MV-4-11 (cell line): ENCODE measurements at places on chromosomes 13 and 19.

- no peak for DNase-seq
Measured at GRCh38 chr13:41919031-41919740, 41.7 kb downstream of the VWA8 start.

GRCh38 chr19:33988601-33989000 lies 183.7 kb upstream of the LSM14A start:
- no peak for DNase-seq

DNA sequence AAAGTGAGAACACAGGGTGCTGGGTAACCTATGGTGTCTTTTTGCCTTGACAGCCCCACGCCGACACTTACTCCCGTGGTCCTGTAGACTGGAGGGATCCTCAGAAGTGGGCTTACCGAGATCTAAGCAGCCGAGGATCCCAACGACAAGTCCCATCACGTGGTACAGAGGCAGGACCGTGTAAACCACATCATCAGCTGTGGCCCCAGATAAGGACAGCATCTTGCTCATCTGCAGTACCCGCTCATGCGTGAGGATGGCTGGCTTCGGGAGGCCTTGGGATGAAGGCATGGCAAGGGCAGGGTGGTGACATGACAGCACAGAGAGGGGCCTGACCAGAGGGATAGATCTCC lies 2.1 kb downstream of the SLC27A5 start:
- DNase-seq, result no peak

- peak; percentile 81 for DNase-seq
Measured at GRCh38 chr13:85303630-85304029, 495.6 kb downstream of the SLITRK6 start.

- DNase-seq, result no peak
Measured at GRCh38 chr19:1169411-1169791, 4.7 kb downstream of the SBNO2 start.

- DNase-seq, result peak; percentile 77
Measured at GRCh38 chr19:2554856-2555255, 78.9 kb downstream of the GADD45B start.

DNA sequence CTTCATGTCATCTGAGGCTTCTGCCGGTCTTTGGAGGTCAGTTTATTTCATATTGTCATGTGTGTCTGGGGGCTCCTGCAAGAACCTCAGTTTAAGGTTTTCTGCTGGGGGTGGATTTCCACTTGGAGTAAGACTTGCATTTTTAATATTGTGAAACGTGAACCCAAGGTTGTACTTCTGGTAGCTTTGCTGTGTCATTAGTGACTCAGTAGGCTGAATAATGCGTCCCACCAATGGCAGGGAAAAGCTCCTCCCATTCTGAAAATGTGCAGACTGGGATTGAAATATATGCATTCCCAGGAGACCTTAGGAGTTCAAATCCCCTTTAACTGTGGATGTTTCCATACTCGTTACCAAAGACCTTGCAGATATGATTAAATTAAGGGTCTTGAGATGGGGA lies 46.2 kb downstream of the ING1 start:
- no peak for DNase-seq

- no peak for DNase-seq
Measured at GRCh38 chr19:11452620-11453310, 17.3 kb downstream of the PRKCSH start.

DNA sequence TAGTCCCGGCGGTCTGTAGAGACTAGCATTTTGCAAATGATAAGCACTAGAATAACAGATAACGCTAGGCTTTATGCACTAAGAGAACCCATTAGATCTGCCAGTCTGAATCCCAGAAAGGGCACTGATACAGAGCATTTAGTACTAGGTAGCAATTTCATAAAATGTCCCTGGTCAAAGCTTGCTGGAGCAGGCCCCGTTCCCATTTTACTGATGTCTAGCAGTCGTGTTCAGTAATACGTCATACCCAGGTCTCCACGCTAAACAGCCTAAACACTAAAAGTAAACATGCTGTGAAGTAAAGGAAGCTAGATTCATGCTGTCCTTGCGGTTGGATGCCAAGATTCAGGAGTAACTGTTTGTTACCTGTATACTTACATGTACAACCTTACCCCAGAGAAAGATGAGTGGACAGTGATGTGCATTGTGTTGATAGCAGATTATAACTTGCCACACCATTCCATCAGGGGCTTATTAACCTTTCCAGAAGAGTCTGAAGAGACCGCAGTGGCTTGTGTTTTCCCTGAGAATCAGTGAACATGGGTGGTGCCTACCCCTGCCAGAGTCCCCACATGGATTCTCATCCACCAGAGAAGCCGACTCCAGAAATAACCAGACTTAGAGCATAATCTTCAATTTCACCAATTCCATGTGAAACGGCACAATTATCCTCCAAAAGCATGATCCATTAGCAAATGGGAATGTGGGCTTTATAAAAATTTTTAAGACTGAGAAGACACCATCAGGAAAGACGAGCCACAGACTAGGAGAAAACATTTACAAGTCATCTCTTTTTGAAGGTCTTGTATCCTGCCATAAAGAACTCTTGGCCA lies 3.4 kb upstream of the RPS11 start:
- peak; percentile 81 for DNase-seq

DNA sequence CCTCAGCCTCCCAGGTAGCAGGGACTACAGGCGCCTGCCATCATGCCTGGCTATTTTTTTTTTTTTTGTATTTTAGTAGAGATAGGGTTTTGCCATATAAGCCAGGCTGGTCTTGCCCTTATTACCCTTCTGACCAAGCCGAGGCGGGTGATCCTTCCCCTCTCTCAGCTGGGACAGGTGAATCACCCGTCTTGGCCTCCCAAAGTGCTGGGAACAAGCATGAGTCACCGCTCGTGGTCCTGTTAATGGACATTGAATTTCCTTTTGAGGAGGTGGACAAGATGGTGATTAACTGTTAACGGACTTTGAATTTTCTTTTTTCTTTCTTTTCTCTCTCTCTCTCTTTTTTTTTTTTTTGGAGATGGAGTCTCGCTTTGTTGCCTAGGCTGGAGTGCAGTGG lies 10.6 kb downstream of the CD70 start:
- DNase-seq, result peak; percentile 37

GRCh38 chr19:33284756-33285155 lies 17.6 kb downstream of the CEBPA start:
- DNase-seq, result no peak

- DNase-seq, result no peak
Measured at GRCh38 chr13:35858665-35859064, 272.5 kb downstream of the DCLK1 start.

- DNase-seq, result peak; percentile 45
Measured at GRCh38 chr19:42370626-42371175, 19.4 kb downstream of the CNFN start.

DNA sequence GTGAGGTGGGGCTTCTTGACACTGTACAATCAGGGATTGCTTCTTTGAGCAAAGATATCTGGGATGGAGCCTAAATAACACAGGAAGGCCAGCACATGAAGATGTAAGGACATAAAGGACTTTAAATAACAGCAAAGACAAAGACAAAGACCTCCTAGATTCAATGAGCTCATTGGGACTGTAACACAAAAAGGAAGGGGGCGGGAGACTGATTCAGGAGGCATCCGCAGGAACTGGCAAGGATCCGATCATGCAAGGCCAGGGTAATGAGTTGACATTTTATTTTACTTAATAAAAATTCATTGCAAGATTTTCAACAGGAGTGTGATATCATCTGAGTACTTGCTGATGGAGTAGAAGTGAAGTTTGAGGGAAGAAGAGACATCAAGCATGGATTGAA lies 121.5 kb downstream of the LHFPL6 start:
- DNase-seq, result no peak

DNA sequence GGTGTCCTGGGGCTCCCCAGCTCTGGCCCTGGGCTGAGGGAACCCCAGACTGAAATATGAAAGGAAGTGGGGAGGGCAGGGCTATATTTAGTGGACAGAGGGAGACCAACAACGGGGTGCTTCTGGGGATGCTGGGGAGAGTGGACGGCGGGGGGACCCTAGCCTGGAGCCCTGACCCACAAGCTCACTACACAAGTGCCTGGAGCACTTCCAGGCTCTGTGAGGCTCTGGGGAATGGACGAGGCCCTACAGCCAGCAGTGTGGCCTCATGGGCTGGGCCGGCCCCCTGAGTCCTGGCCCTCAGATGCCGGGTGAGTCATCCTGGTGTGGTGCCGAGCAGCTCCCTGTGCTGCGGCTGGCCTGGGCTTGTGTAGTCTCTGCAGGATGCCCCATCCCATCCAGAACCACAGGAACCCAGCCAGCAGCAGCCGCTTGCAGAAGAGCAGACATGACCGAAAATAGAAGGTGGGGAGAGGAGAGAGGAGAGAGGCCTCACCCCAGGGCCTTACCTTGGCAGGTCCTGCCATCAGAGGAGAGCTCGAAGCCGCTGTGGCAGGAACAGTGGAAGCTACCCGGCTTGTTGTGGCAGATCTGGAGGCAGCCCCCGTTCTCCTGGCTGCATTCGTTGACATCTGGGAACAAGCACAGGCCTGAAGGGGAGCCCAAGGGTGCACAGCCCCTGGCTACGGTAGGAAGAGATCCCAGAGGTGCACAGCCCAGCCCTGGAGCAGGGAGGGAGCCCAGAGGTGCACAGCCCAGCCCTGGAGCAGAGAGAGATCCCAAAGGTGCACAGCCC lies 26.1 kb downstream of the GAS6 start:
- peak; percentile 83 for DNase-seq

DNA sequence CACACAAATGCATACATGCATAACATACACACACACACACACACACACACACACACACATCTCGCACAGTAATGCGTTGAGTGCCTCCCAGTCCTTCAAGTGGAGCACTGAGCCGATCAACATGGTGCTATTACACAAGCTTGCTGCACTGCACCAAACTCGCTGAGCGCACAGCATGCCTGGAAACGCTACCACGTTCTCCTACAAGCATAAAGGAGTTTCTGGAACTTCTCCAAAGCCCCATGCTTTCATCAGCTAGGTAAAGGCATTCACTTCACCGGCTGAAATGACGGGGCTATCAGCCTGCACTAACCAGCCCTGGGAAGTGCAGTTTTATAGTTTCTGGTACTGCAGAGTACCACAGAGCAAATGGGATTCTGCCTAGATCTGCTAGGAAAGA lies 92.7 kb downstream of the FGF14 start:
- no peak for DNase-seq

GRCh38 chr19:51422053-51422448 lies 4.6 kb upstream of the SIGLEC10 start:
- peak; percentile 82 for DNase-seq

DNA sequence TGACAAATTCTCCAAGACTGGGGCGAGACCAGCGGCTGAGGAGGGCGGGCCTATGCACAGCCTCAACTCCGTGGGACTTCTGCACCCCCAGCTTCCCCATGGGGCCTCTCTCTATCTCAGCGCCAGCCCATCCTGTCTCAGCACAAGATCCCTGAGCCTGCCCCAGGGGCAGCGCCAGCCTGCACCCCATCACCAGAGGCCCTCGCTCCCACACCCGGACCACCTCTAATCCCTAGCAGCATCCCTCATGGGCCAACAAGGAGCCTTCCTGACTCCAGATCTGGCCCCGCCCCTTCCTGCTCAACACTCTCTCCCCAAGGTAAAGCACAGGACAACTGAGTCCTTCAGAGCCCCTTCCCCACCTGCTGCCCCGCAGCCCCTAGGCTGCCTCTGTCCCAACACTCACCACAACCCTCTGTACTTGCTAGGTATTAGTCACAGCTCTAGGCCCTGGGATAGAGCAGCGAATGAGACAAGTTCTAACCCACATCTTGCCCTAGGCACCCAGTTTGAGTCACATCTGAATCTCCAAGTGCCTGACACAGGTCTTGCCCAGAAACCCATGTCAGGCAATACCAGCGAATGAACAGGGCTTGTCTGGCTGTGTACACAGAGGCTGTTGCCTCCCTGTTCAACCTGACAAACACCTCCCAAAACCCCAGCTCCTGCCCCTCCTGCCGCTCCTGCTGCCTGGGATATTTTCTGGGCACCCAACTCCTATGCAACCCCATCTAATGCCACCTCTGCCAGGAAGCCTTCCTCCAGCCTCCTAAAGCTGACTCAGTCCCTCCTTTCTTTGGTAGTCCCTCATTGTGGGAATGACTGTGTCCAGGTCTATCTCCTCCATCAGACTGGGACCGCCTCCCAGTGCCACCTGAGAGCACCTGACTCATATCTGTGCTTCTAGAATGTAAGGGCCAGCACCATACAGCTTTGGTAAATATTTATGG lies 18.6 kb downstream of the GRIK5 start:
- no peak for DNase-seq

GRCh38 chr19:10812902-10813404 lies 23.1 kb downstream of the TMED1 start:
- peak; percentile 92 for DNase-seq

GRCh38 chr13:27151798-27152599 lies 19.6 kb downstream of the USP12 start:
- no peak for DNase-seq

GRCh38 chr13:40187324-40187795 lies 479.1 kb downstream of the FOXO1 start:
- DNase-seq, result no peak

DNA sequence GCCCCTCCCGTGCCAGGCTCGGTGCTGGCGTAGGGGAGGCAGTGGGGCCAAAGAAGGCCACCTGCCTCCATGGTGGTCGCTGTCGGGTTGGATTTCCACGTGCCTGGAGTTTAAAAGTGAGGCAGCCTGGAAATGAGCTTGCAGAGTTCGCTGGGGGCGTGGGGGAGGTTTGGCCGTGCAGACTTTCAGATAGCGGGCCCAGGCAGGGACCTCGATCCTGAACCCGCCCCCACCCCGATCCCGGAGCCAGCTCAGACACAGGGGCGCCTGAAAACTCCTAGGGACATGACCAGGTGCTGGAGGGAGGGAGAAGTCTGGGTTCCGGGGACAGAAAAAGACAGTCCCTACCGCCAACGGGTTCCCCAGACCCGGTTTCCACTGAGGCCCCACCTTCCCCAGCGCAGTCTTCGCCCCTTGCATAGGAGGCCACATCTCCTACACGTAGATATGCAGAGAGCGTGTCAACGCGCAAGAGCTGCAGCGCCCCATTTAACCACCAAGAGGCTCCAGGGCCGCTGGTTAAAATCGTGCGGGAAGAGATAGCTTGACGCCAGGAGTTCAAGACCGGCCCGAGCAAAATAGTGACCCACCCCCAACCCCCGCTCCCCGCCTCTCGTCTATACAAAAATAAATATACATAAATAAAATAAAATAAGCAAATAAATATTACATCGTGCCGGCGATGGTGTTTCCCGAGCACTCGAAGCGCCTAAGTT lies 8.5 kb downstream of the CCDC8 start:
- peak; percentile 21 for DNase-seq

DNA sequence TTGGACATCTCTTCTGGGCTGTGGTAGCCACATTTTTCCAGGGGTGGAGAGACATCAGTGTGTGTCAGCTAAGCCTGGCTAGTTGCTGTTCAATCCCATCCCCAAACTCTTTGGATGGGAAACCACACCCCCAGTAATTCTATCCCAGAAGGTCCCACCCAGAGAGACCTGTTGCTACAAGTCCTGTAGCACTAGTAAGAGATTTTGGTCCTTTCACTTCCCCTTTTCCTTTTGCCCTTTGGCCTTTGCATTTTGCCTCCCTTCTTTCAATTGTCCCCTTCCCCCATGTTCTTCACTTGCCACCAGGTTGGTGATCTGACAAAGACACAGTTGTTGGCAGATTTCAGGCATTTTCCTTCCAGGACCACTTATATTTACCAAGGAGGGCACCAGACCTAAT lies 3.8 kb downstream of the CBY2 start:
- peak; percentile 83 for DNase-seq
